ENCODE measurements at places on chromosomes 2 and 18. TPM values are rescaled to one million over a fixed set of nuclear protein-coding genes. Genes with fewer than 3 reads are reported as not detected.

DNA sequence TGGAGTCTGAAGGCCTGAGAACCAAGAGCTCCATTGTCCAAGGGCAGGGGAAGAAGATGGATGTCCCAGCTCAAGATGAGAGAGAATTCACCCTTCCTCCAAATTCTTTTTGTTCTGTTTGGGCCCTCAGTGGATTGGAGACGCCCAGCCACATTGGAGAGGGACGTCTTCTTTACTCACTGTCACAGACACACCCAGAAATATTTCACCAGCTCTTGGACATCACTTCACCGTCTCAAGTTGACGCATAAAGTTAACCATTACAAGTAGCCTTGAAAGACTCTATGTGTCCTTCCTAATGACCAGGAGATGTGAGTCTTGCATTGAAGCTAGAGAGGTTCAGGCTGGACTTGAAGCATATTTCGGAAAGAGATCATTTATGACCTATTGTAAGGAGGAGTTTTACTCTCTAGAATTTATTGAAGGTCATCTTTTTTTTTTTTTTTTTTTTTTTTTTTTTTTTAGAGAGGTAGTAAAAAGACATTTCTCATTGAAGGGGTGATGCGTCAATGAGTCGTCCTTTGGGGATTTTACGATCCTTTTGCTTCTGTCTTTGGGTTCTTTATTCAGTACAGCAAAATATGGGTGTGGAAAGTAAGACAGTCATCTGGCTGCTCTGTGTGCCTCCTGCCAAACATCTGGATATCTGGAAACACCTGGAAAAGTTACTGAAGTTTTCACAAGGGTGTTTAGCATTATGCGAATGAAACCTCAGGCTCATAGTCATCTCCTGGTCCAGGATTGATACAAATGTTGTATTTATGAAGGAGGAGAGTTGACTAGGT lies 118.1 kb downstream of the PRPF40A start:
- H3K27me3 ChIP-seq, result no peaks in the 10 kb centered on the region
- DNase-seq, result no peak
- H3K4me1 ChIP-seq, result peaks cover 6% of the 10 kb centered on the region
- H3K27ac ChIP-seq, result no peak overlapping the region
- no peaks in the 10 kb centered on the region for H3K36me3 ChIP-seq
- H3K4me3 ChIP-seq, result no peak overlapping the region

- no peak for DNase-seq
- H3K4me1 ChIP-seq, result no peaks in the 10 kb centered on the region
- no peaks in the 10 kb centered on the region for H3K36me3 ChIP-seq
- no peak overlapping the region for H3K4me3 ChIP-seq
Measured at GRCh38 chr18:12282442-12283039, 25.5 kb upstream of the TUBB6 start.

The ANKRD53 gene
- 0.71 TPM for total RNA-seq

DNA sequence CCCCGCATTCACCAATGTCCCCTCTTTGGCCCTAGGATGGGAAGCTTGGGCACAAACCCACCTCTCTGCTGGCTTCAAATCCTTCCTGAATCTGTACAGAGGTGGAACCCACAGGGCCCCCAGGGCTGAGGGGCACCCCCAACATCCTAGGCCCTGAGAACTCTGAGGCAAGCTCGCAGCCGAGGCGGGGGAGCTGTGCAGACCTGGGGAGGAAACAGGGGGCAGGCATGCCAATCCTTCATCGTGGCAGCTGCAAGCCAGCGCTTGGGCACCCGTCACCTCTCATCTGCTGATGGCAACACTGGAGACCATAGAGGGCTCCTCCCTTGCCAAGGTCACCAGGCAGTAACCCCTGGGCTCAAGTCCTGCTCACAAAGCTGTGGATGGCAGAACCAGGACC lies 10.8 kb downstream of the ECEL1 start:
- H3K4me3 ChIP-seq, result no peak overlapping the region
- no peak overlapping the region for H3K27ac ChIP-seq
- no peaks in the 10 kb centered on the region for H3K4me1 ChIP-seq
- DNase-seq, result peak; percentile 13
- peaks cover 19% of the 10 kb centered on the region for H3K27me3 ChIP-seq

The RNASEH1 gene
- total RNA-seq, result 27.4 TPM

DNA sequence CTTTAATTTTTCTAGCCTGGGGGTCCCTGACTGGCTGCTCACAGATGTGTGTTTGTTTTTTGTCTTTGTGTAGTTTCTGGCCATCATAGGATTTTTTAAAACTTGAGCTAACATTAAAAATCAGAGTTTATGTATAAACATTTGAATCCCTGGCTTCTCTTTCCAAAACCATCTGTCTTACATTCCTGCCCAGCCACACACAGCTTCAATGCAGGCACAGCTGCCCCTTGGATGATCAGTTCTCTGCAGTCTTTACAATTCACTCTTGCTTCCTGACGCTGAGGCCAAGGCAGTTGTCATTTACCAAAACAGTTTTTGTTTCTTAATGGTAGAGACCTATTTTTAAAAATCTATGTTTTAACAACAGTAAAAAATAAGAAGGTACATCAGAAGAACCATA lies 169.2 kb upstream of the LRRTM1 start:
- no peak overlapping the region for H3K27ac ChIP-seq
- H3K36me3 ChIP-seq, result no peaks in the 10 kb centered on the region

GRCh38 chr18:44579745-44580144 lies 100.9 kb upstream of the SETBP1 start:
- H3K4me3 ChIP-seq, result no peak overlapping the region
- no peaks in the 10 kb centered on the region for H3K36me3 ChIP-seq
- no peak for DNase-seq

DNA sequence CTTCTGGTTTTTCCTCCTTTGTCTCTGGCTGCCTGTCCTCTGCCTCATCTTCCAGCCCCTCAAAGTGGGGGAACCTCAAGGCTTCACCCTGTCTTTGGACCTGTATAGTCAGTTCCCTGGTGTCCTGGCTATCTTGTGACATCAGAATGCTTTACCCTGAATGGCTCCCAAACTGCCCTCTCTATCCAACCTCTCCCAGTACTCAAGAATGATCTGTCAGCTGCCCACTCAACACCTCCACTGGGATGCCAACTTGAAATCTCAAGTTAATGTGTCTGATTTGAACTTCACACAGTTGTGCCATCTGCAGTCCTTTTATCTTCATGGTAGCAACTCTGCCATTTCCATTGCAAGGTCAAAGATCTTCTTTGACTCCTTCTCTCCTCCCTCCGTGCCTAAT lies 43.8 kb downstream of the UBE2F start:
- no peak overlapping the region for H3K4me3 ChIP-seq
- H3K27ac ChIP-seq, result no peak overlapping the region
- peaks cover 35% of the 10 kb centered on the region for H3K36me3 ChIP-seq
- DNase-seq, result no peak
- H3K4me1 ChIP-seq, result peaks cover 4% of the 10 kb centered on the region

DNA sequence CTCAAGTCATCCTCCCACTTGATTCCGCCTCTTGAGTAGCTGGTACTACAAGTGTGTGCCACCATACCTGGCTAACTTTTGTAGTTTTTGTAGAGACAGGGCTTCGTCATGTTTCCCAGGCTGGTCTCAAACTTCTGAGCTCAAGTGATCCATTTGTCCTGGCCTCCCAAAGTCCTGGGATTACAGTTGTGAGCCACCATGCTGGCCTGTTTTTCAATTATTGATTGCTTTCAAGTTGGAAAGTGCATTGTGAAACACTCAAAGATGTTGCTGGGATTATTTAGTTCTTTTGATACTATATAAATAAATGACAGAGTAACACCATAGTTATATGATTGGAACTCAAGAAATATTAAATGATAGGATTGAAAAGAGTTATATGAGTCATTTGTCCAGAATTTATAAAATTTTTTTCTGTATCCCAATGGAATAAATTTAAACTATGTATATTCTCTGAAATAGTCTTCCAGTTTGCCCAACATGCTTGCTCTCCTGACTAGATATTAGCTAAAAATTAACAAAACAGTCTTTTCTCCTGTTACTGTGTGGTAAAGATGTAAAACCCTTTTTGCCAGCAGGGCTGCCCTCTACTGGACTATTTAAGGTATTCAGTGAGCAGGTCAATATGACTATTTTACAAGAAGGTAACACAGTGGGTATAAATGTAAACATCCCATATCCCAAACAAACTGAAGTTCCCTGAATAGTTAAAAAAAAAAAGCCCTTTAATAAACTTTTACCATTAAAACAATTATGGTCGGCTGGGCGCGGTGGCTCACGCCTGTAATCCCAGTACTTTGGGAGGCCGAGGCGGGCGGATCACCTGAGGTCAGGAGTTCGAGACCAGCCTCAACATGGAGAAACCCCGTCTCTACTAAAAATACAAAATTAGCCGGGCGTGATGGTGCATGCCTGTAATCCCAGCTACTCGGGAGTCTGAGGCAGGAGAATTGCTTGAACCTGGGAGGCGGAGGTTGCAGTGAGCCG lies 42.7 kb downstream of the ACSL3 start:
- DNase-seq, result no peak
- peaks cover 9% of the 10 kb centered on the region for H3K4me1 ChIP-seq
- peaks cover 15% of the 10 kb centered on the region for H3K36me3 ChIP-seq
- H3K4me3 ChIP-seq, result no peak overlapping the region

- H3K27ac ChIP-seq, result no peak overlapping the region
- no peak overlapping the region for H3K4me3 ChIP-seq
- no peaks in the 10 kb centered on the region for H3K27me3 ChIP-seq
- H3K4me1 ChIP-seq, result no peaks in the 10 kb centered on the region
- no peaks in the 10 kb centered on the region for H3K36me3 ChIP-seq
Measured at GRCh38 chr18:10336749-10337350, 117.6 kb upstream of the APCDD1 start.

The IL36B gene
- not detected for total RNA-seq

The CABYR gene
- total RNA-seq, result 2.8 TPM

GRCh38 chr2:175624211-175624761 lies 377.8 kb downstream of the LNPK start:
- no peaks in the 10 kb centered on the region for H3K36me3 ChIP-seq
- peaks cover 4% of the 10 kb centered on the region for H3K27me3 ChIP-seq
- H3K4me3 ChIP-seq, result no peak overlapping the region
- no peaks in the 10 kb centered on the region for H3K4me1 ChIP-seq
- no peak overlapping the region for H3K27ac ChIP-seq
- DNase-seq, result no peak

DNA sequence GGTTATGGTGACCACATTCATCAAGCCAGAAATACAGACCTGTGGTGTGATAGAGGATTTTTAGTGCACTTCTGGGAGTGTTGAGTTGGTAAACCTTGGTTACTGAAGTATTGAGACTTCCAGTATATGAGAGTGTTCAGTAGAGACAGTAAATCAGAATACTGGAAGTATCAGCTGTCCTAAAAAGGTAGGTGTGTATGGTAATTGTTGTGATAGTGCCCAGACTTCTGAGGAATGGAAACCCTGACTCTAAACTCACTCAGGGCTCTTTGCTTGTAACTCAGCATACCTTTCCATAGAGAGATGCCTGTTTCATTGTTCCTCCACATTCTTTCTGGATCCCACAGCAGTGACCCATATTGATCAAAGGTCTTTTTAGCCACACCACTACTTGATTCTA lies 217.1 kb downstream of the SETBP1 start:
- peaks cover 58% of the 10 kb centered on the region for H3K4me1 ChIP-seq
- DNase-seq, result no peak
- no peaks in the 10 kb centered on the region for H3K36me3 ChIP-seq
- H3K27ac ChIP-seq, result no peak overlapping the region
- no peak overlapping the region for H3K4me3 ChIP-seq

DNA sequence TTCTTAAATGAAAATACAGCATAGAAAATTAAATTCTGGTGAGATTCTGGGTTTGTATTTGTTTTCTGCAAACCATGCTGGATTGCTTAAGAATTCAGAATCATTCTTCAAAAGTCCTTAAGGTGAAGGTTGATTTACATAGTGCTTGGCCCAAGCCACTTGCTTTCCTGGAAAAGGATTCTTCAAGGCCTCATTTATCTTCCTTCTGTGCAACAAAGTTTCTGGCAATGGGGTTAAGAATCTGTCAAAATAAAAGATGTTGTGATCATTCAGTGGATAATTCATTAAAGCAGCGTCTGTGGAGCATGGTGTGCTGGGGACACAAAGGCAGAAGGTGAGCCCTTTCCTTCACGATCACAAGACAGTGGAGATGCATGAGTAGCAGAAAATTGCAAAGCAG lies 351.9 kb downstream of the GALR1 start:
- no peaks in the 10 kb centered on the region for H3K4me1 ChIP-seq
- DNase-seq, result no peak
- H3K27ac ChIP-seq, result no peak overlapping the region
- H3K36me3 ChIP-seq, result no peaks in the 10 kb centered on the region
- H3K27me3 ChIP-seq, result peaks cover 1% of the 10 kb centered on the region
- H3K4me3 ChIP-seq, result no peak overlapping the region

The MBD2 gene
- 146 TPM for total RNA-seq
